ENCODE measurements at places on chromosomes 3 and 15.

DNA sequence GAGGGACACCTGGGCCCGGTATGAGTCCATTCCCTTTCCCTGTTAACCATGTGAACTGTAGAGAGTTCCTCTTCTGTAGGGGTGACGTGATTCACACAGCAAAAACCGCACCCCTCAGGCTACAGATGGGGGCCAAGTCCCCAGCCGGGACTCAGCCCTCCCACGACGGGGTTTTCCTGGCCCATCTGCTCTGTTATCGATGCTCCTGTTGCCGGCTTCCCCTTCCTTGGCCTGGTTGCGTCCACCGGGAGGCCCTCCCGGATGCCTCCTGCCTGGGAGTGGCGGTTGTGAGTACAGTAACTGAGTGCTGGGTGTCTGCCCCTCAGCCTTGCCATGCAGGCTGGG is 817 bp upstream of the PLXNA1 start:
- DNase-seq = no peak

- no peak for DNase-seq
Measured at GRCh38 chr3:188972310-188972709, 199.5 kb upstream of the TPRG1 start.

- DNase-seq = no peak
Measured at GRCh38 chr3:132625613-132626012, 28.5 kb downstream of the ACKR4 start.

- no peak for DNase-seq
Measured at GRCh38 chr3:106510206-106510605, 641.4 kb upstream of the CBLB start.

DNA sequence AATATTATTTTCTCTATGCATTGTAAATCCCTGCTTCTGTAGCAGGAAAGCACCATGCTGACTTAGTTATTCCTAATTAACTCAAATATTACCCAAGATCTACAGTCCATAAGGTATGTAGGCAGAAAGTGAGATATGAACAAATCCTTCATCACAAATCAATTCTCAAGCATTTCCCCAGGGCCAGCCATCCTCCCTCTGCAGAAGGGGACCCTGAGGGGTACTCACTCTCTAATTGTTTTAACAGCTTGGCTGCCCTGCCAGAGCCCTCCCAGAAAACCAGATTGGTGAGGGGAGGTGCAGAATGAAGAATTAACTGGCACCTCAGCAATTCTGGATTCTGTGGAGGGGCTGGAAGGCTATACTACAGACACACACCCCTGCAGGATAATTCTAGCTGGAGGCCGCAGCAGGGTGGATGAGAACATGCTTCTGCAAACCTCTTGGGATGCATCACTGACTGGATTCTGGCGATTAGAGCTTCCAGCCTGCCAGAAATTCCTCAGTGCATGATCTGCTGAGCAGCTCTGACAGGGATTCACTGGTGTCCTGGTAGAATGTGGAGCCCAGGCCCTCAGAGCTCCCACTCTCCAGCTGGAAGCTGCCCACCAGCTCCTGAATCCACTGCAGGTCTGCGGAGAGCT is 88.6 kb upstream of the HERC1 start:
- no peak for DNase-seq

- no peak for DNase-seq
Measured at GRCh38 chr3:42608581-42608980, 8.1 kb downstream of the NKTR start.

DNA sequence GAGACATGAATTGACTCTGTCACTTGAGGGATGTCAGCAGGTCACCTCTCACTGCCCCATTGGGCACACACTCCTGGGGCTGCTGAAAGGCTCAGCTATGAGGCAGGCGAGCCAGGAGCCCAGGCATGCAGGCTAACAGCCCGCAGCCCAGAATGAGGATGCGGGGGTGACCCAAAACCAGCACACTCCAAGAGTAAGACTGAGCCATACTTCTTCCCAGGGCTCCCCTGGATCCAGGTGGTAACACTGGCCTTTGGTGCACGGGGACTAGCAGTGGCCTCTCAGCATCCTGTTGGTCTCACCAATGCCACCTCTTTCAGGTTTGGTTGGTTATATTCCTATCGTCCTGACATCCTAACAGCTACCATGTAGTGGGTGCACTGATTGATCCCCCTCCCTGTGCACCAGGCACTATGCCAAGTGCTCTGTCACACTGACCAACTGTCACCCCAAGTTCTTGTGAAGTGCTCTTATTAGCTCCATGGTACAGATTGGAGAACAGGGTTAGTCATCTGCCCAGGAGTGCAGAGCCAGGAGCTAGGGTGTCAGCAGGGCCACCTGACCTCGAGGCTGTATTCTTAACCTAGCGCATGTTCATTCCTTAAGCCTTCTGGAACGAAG is 24.8 kb upstream of the SPTBN5 start:
- DNase-seq = no peak

DNA sequence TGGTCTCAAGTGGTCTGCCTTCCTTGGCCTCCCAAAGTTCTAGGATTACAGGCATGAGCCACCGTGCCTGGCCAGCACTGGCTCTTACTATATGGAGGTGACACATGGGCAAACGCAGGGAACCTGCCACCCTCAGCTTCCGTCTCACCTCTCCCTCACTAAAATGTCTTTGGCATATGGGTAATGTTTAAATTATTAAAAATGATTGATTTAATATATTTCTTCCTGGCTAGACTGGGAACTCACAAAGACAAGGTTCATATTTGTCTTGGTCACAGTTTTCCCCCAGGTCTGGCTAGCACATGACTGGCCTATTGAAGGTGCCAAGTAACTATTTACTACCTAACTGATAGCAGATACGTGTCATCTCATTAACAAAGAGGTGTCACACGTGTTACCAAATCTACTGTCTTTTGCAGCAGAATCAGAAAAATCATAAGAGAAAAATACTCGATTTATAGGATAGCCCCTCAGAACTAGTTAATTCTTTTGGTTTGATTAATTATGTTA is 48.2 kb downstream of the SYNM start:
- DNase-seq = no peak

GRCh38 chr3:170204023-170204472 is 18.2 kb upstream of the PRKCI start:
- DNase-seq = no peak

DNA sequence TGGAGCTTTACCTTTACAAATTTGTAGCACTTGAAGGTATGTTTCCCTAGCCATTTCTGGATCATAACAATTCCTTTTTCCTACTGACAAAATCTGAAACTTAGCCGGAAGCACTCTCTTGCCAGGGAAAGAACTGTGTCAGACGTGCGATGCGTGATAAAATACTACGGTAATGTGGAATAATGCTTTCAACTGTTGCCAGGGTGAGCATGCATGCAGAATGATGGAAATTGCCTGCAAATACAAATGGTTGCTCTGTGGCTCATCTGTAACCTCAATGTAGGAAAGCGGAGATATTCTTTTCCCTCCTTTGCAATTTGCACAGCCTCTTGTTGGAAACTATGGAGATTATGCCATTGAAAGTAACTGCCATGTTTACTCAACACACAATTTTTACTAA is 736.5 kb upstream of the CFAP20DC start:
- no peak for DNase-seq

DNA sequence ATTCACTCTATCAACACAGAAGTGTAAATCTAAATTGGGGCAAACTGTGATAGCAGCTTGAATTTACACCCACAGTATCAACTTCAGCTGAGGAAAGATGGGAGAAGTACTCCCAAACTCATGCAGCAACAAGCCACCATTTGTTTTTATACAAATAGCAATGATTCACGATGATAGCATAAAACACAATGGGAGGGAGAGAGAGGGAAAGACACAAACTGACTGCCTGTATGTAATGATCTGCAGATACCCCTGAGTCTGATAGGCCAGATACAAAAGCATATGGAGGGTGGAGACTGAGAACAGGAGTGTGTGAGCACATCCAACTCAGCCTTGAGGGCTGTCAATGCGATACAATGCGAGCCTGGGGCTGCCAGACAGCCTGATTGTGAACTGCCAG is 79.2 kb downstream of the CNTN3 start:
- DNase-seq = no peak

DNA sequence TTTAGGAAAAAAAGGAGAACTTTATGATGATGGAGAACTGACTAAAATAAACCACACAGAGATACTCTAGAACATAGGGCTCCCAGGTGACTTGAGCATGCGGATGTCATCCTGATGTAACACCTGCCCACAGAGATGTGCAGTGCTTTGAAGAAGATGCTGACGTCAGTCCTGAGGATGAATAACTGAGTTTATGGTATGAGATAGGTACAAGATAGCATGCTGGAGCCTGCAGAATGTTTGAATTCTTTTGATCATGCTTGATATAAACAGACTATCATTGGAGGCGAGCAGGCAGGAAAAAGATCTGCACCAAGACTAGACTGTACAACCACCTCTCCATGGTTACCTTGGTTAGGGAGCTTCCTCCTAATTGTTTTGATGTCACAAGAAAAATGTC is 12.4 kb downstream of the CCR4 start:
- no peak for DNase-seq

DNA sequence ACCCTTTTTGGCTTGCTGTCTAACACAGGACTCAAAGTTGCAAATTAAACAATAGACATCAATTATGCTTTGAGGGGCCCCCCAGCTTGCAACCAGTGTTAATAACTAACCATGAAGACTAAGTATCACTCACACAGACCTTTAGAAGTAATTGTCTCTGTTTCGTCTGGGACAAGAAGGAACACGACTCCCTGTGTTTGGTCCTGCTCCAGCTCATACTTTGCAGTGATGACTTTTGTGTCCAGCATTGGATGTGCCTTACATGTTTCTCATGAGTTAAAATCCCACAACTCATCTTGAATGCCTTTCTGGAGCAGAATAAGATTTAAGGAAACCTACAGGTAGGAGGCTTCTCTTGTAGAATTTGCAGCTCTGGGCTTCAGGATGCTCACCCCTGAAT is 53.1 kb downstream of the GMNC start:
- no peak for DNase-seq

DNA sequence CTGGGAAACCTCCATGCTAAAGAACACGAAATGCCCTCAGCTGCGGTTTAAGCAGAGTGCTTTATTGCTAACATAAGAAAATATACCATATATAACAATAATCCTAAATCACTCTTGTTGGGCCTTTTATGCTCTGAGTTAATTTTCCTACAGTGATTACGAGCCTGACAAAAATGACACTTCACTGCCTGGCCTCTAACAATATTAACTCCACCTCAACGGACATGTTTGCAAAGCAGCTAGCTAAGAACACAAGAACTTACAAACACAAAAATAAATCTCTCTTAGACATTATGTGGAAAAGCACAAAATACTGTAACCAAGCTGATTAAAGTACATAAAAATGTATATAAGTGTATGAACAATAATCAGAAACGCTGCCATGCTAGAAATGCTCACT is 40.7 kb downstream of the DLG1 start:
- DNase-seq = no peak

DNA sequence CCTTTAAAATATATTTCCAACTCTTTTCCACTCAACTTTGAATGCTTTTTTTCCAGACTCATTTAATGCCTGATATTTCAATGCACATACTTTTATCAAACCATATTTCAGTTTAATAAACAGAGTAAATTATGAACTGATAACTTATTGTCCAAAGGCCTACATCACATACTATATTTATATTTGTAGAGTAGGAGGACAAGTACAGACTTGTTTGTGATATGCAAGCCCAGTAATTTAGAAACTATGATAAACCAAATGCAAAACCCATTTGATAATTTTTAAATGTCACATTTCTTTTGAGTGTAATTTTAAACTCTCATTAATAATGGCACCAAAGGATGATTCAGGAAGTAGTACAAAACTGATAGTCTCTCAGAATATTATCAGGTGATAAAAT is 3.3 kb downstream of the RFX7 start:
- no peak for DNase-seq

DNA sequence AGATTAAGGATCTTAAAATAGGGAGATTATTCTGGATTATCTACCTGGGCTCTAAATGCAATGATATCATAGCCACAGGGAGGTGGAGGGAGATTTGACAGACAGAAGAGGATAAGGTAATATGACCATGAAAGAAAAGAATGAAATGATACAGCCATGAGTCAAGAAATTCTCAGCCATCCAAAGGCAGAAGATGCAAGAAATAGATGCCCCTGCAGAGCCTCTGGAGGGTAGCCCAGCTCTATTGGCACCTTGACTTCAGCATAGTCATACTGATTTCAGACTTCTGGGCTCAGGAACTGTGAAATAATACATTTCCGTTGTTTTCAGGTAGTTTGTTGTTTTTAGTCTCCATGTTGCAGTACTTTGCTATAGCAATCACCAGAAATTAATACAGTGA is 31.9 kb upstream of the FOXB1 start:
- no peak for DNase-seq

- DNase-seq = no peak
Measured at GRCh38 chr15:81018197-81018596, 17.5 kb downstream of the TLNRD1 start.

DNA sequence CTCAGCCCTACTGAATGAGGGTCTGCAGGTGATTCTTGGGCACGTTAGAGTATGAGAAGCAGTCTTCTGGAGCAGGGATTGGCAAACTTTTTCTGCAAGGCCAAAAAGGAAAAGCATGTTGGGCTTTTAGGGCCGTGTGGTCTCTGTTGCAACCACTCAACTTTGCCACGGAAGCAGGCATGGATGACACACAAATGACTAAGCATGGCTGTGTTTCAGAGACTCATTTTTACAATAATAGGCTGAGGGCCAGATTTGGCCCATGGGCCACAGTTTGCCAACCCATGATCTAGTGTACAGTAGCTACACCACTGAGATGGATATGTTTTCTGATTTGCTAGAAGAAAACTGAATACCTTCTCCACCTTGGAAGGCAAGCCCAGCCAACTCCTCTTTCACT is 66.1 kb upstream of the PRICKLE2 start:
- DNase-seq = no peak

DNA sequence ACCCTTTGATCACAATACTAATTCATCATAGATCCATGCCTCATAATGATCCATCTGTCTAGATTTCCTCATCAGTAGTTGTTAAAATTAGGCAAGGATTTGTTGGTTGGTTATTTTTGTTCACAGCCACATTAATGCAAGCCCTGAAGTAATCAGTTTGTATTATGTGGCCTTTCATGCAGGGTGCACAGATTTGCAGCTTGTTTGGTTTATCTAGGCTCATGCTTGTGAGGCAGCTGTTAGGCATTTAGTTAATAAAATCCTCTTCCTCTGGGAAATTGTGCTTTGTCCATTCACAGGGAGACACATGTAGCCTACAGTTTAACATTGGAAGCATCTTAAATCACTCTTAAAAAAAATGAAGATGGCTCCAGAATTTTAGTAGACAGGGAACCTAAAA is 162.8 kb upstream of the ZNF385D start:
- DNase-seq = no peak

DNA sequence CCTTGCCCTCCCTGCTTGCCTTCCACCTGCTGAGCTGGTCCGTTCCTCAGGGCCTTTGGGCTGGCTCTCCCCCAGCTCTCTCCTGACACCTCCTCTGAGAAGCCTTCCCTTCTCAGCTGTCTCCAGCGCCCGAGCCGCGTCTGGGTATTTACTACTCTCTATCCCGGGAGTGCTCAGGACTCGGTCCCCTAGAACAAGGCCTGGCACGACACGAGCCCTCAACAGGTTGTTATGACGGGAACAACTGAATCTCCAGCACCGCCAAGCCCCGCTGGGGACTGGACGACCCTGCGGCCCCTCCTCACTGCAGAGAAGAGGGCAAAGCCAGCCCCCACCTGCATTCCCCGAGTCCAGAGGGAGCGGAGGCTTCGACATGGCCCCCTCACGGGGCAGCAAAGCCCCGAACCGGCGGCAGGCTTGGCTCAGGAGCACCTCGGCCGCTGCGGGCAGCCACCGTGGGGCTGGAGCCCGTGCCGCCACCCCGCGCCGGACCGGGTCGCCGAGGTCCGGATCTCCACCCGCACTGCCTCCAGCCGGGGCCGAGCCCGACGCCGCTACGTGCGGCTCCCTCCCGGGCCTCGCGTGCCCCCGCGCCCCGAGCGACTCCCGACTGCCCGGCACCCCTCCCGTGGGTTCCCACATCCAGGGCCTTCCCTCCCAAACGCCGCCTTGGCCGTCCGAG is 792 bp downstream of the TPRA1 start:
- no peak for DNase-seq
